ENCODE measurements at places on chromosomes 7 and 10.

- no peak for DNase-seq
Measured at GRCh38 chr7:98907570-98907969, 29.2 kb downstream of the TRRAP start.

GRCh38 chr10:72099600-72099921, 11.2 kb upstream of the SPOCK2 start:
- no peak for DNase-seq

DNA sequence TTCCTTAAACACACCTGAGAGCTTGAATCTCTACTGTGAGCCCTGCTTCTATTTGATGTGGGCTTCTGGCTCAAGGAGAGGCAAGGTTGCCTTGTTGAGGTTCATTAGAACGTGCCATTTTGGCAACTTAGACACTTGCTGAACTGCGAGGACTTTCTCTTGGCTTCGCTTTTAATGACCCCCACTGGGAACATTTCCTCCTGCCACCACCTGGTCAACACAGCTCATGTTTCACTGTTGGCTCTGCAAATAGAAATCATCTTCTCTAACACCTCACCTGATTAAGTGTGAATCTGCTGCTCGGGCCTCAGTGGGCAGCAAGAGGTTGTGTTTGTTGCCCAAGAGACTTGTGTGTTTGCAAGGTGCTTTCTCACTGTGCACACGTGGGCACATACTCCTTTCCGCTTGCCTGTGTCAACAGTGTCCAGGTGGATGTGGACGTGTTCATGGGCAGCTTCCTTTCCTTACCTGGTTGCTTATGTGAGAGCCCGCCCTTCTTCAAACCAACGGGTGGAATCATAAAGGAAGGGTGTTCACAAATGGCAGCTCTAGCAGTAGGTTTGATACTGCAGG, 147.0 kb downstream of the NRP1 start:
- peak; percentile 68 for DNase-seq

DNA sequence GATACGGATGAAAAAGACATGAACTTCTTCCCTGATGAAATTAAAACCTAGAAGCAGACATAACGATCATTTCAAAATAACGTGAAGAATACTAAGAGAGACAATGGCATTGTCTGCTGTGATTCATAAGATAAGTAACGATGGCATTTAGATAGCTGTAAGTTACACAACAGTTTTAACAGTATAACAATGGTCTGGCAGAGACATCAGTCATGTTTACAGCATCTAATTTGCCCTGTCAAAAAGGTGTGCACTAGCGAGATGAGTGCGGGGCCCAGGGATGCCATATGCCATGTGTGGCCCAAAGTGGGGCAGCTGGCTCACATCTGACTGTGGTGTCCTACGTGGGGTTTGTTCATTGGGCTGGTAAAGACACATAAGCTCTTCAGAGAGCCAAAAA, 55.7 kb upstream of the RHEB start:
- peak; percentile 93 for DNase-seq

GRCh38 chr7:105470090-105470489, 52.0 kb downstream of the PUS7 start:
- DNase-seq: no peak

DNA sequence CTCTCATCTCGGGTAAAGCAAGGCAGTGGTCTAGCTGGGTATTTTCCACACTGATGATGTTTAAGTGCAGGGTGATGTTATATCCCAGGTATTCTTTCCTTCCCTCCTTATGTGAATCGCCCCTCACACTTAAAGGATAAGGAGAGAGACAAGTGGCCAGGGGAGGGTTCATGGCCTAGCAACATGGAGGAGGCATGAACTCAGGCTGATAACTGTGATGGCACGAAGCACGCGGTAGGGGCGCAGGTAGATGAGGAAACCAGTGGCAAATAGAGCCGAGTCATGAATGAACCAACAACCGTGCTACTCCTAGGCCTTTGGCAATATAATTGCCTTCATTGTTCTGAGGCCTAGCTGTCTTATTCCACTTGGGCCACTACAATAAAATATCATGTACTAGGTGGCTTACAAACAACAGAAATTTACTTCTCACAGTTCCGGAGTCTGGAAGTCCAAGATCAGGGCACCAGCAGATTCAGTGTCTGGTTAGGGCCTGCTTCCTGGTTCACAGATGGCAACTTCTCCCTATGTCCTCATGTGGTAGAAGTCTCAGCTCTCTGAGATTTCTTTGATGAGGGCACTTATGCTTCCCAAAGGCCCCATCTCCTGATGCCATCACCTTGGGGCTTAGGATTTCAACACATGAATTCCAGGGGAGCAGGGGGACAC, 56.0 kb upstream of the PIK3CG start:
- DNase-seq: no peak

GRCh38 chr7:150737265-150738055, at the start of gene GIMAP5:
Gene GIMAP5 (plus strand): TSS chr7:150737418. CDS start chr7:150740885, 3,467 bp downstream.
- no peak for DNase-seq

DNA sequence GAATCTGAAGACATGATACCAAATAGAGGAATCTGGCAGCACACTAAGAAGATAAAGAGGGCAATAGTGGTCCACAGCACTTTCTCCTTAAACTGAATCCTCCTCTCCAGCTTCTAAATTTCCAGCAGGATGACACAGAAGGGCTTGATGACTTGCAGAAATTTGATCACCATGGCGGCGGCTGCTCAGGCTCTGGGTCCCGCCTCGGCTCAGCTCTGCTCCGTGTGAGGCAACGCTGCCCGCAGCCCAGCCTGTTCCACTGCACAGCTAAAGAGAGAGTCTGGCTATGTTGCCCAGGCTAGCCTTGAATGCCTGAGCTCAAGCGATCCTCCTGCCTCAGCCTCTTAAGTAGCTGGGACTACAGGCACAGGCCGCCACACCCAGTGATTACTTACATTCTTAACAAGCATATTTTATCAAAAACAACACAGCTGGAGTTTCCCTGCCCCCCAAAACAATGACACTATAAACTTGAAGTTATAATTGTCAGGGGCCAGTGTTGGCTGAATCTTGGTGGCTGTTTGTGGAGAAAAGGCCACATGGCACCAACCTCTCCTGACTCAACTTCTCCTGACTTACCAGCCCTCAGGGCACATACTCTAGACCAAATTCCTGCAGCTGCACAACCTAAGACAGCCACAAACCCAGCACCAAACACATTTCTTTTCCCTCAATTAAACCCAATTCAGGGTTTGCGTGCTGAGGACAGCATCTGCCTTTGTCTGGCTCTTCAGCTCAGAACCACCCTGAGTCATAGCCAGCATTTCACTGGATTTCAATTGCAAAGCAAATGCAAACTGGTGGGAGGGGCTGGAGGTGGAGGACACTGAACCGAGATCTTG, 11.6 kb upstream of the TNPO3 start:
- peak; percentile 9 for DNase-seq

DNA sequence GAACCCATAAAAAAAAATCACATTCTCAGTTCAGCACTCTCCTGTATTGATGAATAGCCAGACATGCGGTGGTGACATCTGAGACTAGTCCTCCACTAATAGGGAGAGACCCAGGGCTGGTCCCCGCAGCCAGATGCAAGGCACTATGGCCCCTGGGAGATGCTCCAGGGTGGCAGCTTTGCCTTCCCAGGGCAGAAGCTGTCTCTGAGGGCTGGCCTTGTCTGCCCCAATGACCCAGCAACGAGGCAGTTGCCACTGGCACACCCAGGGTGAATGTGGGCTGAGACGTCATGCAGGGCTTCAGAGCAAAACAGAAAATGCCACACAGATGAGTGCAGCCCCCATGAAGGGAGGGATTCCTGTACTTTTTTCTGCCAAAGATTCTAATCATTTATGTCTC, 50.1 kb upstream of the GDF10 start:
- DNase-seq: no peak

DNA sequence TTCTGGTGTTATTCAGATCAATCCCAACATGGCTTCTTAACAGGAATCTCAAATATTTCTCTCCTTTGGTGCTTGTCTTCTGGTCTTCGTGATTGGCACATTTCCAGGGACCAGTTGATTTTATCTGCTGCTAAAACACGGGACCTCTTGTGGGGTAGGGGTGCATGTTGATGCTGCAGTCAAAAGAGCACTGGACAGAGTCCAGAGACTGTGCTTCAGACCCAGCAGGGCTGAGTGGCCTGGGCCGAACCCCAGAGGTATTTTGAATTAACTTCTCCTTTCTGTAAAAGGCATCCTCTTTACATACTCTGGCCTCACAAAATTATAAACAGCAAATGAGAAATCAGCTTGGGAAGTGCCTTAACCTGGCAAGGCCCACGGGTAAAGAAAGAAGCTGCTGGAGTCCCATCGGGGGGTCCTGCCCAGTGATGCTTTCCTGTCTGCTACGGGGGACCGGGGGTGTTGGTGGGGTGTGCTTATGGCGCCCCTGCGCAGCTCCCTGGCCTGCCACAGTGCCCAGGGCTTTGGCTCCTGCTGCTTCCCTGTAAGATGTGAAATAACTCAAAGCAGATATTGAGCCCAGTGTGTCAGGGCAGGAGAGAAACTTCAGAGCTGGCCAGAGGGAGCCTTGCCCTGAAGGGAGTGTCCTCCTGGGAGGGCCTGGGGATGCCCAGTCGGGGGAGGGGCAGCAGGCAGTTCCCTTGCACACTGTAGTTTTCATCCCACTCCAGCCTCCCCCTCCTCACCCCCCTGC, 230.5 kb downstream of the TCF7L2 start:
- no peak for DNase-seq

GRCh38 chr10:21355591-21356011, 169.9 kb downstream of the SKIDA1 start:
- DNase-seq: no peak

GRCh38 chr10:100782461-100783244, 37.3 kb downstream of the PAX2 start:
- DNase-seq: no peak

GRCh38 chr7:134755422-134756022, 23.9 kb upstream of the CALD1 start:
- no peak for DNase-seq

GRCh38 chr10:58081353-58081752, 186.3 kb downstream of the IPMK start:
- no peak for DNase-seq

DNA sequence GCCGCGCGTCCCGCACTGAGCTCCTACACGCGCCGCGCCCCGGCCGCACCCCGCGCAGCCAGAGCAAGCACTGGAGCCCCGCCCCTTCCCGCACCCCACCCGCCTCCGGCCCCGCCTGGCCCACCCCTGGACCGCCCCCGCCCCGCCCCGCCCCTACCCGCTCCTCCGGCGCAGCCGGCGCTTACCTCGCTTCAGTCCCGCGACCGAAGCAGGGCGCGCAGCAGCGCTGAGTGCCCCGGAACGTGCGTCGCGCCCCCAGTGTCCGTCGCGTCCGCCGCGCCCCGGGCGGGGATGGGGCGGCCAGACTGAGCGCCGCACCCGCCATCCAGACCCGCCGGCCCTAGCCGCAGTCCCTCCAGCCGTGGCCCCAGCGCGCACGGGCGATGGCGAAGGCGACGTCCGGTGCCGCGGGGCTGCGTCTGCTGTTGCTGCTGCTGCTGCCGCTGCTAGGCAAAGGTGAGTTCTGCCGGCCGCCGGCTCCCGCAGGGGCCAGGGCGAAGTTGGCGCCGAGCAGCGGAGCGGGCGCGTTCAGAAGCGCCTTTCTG, at the start of gene RET:
Gene RET, plus strand, starts transcription at position 194 of the 545 bp plus-strand sequence. Its CDS starts 190 bp downstream, at position 384.
- DNase-seq: peak; percentile 37

DNA sequence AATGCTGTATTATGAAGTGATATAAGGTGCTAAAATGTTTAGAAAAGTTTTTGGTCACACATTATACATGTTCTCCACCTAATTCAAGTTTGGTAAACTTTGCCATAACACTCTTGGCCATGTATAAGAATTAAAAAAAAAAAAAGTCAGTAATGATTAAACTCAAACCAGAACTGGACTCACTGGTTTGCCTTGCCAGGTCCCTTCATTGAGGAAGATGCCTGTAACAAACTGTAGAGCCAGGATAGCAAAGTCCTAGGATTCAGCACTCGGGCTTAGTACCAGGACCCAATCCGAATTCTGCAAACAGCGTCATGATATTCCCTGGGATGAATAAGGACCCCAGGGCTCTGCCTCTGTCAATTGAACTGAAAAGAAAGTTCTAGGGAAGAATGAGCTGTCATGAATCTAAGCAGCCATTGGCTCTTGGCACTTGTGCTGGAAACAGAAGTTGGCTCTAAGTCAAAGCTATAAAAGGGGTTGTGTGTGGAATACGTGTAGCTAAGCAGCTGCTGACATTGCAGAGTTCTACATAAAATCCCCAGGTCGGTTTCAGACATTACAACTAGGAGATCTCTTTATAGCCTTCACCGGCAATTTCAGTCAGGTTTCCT, 216.9 kb downstream of the C7orf25 start:
- DNase-seq: no peak

- DNase-seq: no peak
Measured at GRCh38 chr10:132987671-132988571, 45.6 kb upstream of the CFAP46 start.

- no peak for DNase-seq
Measured at GRCh38 chr10:66021423-66021822, 904.4 kb upstream of the LRRTM3 start.

- DNase-seq: peak; percentile 32
Measured at GRCh38 chr7:155533827-155534690, 12.3 kb downstream of the CNPY1 start.

DNA sequence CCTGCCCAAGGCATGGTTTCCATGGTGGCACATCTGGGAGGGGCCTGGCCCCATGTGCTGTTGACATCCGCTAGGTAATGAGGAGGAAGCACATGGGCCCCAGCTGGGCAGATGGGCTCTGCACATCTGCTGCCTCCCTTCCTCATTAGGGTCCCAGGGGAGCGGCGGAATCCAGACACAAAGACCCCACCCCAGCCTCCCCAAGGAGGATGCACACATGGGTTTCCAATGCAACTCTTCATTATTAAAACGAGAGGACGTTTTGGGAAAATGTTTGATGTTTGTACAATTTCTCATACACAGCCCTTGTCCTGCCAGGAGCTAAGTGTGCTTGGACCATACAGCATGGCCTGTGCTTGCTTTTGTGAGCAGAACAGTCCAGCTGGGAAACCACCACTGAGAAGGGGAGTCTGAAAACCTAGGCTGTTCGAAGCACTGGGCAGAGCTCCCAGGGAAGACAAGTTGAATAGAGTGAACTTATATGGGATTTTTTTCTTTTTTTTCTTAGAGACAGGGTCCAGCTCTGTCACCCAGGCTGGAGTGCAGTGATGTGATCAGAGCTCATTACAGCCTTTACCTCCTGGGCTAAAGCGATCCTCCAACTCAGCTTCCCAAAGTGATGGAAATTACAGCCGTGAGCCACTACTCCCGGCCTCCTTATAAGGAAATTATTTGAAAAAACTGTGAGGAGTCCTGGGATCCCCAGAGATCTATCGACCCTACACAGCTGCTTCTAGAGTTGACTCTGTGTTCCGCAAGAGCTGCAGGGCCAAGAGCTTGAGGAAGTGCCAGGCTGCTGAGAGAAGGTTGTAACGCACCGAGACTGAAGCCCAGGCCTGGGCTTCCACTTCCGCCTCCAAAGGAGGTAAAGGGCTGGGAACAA, 23.4 kb downstream of the FAM107B start:
- DNase-seq: peak; percentile 87

DNA sequence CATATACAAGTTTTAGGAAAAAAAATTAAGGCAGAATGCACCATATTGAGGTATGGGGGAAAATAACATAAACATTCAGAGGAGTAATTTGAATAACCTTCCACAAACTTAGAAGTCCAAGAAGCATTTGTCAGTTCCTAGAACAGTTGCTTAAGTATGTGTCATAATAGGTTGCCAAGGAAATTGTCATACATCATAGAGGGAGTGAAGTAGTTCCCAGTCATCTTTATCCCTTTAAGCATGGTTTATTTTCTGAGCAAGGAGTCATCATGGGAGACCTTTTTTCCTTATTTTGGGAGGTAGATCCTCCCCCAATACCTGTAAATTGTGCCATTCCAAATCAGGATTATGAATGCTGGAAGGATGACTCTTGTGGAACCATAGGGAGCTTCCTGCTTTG, at the start of gene SSMEM1:
Gene SSMEM1, plus strand, starts transcription at position 219 of the 400 bp plus-strand sequence. Its CDS starts 51 bp downstream, at position 270.
- peak; percentile 16 for DNase-seq
